ENCODE measurements at places on chromosomes 11 and 22.

DNA sequence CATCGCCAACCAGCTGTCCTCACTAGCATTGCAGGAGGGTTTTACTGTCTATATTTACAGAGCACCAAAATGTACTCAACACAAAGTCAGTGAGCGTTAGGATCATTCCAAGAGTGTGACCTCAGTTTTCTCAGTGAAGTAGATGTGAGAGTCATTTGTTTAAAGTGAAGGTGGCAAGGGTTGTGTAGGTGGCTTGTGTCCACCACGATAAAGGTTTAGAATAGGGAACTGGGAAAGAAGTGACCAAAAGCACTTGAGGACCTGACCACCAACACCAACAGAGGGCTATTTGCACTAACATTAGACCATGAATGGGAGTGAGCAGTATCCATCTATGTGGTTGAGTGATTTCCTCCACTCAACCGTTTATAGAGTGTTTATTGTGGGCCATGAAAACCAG, 152.5 kb upstream of the POU2AF2 start:
- DNase-seq: no peak

- no peak for DNase-seq
Measured at GRCh38 chr11:119093942-119094815, 7.5 kb downstream of the DPAGT1 start.

GRCh38 chr11:75023446-75024067, 34.8 kb downstream of the NEU3 start:
- no peak for DNase-seq

GRCh38 chr11:12184699-12185098, 74.3 kb downstream of the MICAL2 start:
- DNase-seq: no peak

DNA sequence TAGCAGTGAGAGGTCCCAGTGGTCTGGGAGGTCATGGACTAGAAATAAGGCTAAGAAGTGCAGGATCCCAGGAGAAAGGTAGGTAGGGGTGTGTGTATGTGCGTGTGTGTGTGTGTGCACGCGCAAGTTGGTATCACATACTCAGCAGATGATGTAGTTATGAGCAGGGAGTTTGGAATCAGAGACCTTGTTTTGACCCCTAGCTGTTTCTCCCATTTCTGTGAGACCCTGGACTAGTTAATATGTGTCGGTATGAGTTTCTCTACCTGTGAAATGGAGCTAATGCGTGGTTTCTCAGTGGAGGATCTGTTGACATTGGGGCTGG, 1.3 kb downstream of the SERPING1 start:
- no peak for DNase-seq

- no peak for DNase-seq
Measured at GRCh38 chr11:37282367-37282766, 684.3 kb upstream of the RAG2 start.

DNA sequence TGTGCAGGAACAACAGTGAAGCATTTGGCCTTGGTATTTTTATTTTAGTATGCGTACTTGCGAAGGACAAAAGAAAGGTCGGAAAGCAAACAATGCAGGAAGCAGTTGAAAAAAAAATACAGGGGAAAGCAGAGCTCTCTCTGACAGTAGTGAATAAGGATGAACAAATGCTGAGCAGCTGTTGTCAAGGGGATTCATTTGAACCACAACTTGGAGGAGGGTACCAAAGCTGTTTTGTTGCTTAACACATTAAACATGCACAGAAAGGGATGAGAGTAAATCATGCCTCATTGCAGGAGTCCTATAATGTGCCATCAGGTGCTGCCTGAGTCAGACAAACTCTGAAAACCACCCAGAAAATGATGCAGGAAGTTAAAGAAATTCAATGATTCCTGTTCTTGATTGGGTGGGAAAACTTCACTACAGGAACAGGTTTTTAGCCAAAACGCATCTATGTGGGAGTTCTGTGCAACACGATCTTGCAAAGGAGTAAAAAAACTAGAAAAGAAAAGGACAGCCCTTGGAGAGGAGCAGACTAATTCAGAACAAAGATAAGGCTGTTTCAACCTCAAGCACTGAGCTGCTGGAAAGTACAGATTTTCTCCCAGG, 2113.5 kb downstream of the LRRC4C start:
- DNase-seq: no peak

GRCh38 chr11:6397636-6398035, 7.4 kb downstream of the SMPD1 start:
- no peak for DNase-seq

DNA sequence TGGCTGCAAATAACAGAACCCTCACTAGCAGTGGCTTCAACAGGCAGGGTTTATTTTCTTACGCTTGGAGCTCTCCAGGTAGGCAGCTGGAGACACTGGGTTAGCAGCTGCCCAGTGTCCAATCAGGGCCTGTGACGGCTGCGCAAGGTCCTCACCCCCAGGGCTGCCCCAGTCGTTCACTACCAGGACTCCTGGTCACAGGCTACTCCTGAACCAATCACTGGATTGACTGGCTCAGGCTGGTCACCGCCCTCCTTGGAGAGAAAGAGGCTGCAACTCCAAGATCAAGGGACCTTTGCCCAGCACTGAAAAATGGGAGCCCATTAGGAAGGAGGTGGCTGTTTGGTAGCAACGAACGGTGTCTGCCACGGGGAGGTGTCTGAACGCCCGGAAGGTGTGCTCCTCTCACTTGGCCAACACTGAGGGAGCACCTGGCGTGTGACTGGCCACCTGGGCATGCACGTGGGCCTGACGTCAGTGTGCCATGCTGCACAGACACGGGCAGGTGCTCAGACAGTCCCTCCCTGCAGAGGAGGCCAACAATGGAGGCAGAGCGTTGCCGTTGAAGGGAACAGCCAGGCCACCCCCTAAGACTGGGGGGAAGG, 5.1 kb downstream of the ARSA start:
- no peak for DNase-seq

GRCh38 chr11:116168459-116168787, 604.4 kb downstream of the BUD13 start:
- no peak for DNase-seq

DNA sequence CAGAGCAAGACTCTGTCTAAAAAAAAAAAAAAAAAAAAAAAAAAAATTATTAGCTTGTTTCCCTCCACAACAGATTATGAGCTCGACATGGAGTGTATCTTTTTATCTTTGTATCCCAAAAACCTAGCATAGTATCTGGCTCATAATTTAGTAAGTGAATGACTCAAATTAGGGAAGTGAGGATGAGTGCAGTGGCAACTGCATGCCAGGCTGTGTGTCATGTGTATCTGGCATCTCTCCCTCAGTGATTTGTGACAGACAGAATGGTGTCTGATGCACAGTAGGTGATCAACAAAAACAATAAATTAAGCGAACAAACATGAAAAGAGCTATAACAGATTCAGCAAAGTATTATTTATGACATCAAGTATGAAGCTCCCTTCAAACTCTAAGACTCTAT, 7.2 kb downstream of the STK33 start:
- DNase-seq: no peak

DNA sequence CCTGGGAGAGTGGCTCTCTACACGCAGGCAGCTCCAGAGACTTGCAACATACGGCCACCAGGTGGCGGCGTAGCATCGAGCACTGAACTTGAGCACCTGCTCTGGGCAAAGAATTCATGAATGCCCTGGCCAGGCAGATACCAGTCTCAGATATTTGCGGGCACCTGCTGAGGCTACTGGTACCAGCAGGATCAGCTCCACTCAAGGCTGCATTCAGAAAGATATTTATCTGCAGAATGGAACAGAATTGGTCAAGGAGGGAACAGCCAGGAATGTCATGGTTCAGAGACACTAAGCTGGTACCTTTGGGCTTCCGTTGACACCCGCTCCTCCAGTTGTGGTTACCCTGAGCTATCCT, 10.8 kb upstream of the CCDC86 start:
- DNase-seq: no peak

- no peak for DNase-seq
Measured at GRCh38 chr22:30649430-30650007, 13.9 kb downstream of the SLC35E4 start.

- no peak for DNase-seq
Measured at GRCh38 chr11:65571940-65572339, 398 bp upstream of the FAM89B start.

Data from NCI-H1694 treated with DMSO at 0.1 percent for 48 hours (cell line).